ENCODE measurements at places on chromosomes 7 and 10.

GRCh38 chr10:118927321-118927720, 102.2 kb upstream of the NANOS1 start:
- DNase-seq = no peak

DNA sequence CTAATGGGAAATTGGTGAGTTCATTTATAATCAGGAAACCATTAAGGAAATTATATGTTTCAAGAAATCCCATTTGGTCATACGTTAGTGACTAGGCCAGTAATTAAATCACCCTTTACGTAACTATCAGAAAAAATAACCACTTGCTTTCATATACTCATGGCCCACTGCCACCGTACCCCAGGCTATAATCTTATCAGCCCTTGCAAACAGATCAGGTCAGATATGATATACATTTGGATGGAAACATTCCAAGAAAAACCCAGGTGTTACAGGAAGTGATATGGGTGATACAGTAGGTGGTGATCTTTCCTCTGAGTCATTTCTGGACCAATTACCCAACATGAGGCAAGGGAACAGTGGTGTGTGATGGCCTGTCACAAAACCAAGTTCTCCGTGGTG, 481.0 kb upstream of the SEMA3A start:
- no peak for DNase-seq

DNA sequence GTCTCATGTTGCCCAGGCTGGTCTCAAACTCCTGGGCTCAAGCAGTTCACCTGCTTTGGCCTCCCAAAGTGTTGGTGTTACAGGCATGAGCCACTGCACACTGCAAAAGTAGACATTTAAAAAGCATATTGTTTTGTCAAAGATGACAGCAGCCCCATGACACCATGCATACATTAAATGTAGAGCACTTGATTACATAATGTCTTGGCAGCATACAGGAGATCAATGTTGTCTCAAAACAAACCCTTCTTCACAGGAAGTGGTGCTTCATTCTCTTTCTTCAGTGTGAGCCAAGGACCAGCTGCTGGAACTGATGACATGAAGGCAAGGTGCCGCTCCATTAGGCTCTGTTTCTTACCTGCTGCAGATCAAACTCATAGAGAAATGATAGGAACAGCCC, 218.4 kb downstream of the KLF6 start:
- no peak for DNase-seq

- no peak for DNase-seq
Observed at GRCh38 chr7:51038573-51038972, 255.9 kb upstream of the GRB10 start.

- DNase-seq = no peak
Observed at GRCh38 chr7:7565018-7565680, 1.5 kb upstream of the MIOS start.

GRCh38 chr7:20601121-20601520, 14.3 kb upstream of the ABCB5 start:
- no peak for DNase-seq

GRCh38 chr10:10178476-10178875, 839.2 kb upstream of the CELF2 start:
- no peak for DNase-seq

DNA sequence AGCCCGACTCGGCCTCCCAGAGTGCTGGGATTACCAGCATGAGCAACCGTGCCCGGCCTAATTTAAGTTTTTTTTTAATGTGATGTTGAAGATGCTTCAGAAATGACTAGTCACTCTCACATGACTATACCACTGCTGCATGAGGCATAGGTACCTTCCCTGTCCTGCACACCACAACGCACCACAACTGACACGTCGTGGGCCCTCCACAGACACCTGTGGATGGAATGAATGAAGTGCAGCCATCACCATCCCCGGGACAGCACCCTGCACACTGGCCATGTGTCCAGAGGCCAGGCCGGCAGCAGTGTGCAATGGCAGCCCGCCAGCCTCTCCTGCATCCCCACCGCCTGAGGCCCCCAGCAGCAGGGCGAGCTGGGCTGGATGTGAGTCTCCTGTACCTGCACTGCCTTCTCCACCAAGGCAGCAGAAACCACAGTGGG, 55.1 kb downstream of the VOPP1 start:
- DNase-seq = no peak

DNA sequence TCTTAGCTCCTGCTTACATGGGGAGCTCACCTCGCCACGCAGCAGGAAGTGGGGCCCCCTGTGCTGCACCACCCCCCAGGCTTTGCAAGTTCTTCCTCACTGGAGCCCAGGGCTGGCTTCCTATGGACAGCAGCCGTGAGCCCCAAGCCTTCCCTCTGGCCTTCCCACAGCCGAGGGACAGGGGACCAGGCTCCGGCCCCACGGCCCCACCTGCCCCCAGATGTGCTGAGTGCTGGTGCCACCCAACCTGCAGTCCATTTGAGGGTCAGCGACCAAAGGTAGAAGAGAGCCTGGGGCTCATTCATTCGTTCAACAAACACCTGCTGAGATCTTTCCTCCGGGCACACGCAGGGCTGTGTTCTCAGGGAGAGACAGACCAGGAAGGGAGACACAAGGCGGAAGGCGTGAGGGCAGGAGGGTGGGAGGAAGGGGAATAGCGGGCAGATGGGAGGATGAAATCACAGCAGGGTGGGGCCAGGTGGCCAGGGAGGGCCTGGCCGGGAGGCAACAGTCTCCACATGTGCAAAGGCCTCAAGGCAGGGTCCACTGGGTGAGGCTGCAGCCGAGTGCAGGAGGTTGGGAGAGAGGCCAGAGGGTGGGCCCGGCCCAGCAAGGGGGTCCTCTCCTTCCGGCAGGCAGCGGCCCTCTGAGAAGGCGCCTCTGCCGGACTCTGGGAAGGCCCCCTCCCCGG, 100.1 kb downstream of the FOXL3 start:
- DNase-seq = no peak

Data from stimulated activated CD8-positive, alpha-beta memory T cell treated with anti-CD3 and anti-CD28 coated beads, Interleukin-2, amount 100 ng/mL, for 1 hour (primary cell).